Stimulated activated CD4-positive, alpha-beta T cell treated with anti-CD3 and anti-CD28 coated beads, Interleukin-15, amount 100 ng/mL, for 1 hour (primary cell): ENCODE measurements at places on chromosomes 2 and 18.

- DNase-seq = no peak
These were observed 53.1 kb upstream of the NOSTRIN start for GRCh38 chr2:168749297-168749696.

DNA sequence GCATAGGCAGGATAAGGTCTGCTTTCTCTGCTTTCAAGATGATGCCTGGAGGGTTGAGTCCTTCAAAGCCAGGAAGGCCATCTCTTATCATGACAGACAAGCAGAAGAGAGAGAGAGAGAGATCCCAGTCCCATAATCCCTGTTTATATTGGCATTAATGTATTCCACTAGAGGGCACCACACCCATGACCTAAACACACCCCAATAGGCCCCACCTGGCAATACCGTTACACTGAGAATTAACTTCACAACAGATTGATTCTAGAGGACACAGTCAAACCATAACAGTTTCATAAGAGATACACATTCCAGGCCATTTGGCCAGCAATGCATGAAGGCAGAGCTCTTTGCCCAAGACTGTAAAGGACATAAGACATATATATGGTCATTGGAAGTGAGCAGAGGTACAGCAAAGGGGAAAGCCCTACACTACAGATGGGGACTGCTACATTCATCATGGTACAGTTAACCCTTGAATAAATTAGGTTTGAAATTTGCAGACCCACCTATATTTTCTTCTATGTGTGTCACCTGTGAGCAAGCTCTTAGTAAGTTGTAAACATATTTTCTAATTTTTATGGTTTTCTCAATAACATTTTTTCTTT, 1516.1 kb downstream of the RPIA start:
- no peak for DNase-seq

GRCh38 chr2:77017355-77017745, 504.8 kb downstream of the LRRTM4 start:
- DNase-seq = no peak

- DNase-seq = no peak
These were observed 45.8 kb downstream of the HS6ST1 start for GRCh38 chr2:128272601-128273468.

DNA sequence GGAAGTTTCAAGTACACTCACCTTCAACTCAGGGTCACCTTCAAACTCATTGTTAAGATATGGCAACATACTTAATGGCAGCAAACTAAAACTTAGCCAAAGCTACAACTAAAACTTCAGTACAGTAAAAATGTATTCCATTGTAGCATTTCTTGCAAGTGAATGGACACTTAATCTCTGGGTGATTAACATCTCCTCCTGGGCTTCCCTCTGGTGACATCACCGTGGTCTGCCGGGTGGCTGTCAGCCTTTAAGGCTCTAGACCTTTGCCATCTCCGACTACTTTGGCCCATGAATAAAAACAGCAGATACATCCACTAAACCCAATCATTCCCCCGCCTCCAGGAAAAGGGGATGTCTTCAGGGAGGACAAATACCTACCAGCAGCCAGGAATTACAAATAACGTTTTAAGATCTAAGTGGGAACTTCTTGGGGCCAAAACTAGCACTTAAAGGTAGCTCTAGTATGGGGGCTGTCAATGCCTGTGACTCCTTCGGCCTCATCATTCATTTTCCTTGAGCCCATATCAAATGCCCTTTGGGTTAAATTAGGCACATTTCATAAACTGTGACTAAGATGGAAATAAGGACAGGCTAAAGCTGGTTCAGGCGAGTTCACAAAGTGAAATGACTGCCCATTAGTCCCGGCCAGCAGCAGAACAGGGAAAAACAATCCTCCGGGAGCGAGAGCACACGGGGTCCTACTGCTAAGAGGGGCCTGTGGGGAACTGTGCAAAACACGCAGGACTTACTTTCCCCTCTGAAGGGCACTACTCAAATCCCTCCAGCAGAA, 1.1 kb downstream of the TFCP2L1 start:
- no peak for DNase-seq

DNA sequence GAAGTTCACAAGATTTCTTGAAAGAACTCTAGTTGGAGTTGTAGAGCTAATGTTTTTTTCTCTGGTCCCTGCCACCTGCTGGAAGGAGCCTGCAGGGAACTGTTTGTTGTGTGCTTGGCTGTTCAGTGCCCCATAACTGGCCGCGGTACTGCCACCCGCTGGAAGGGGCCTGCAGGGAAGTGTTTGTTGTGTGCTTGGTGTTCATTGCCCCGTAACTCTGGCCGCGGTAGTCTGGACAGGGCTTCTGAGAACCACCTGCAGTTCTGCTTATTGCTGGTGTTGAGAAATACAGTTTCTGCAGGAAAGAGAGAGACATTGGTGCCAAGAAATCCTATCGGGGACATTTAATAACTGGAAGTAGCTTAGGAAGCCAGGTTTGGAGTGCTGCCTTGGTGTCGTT, 58.1 kb downstream of the AGAP1 start:
- DNase-seq = no peak

- DNase-seq = no peak
These were observed 116.2 kb downstream of the EML6 start for GRCh38 chr2:54839461-54840255.

DNA sequence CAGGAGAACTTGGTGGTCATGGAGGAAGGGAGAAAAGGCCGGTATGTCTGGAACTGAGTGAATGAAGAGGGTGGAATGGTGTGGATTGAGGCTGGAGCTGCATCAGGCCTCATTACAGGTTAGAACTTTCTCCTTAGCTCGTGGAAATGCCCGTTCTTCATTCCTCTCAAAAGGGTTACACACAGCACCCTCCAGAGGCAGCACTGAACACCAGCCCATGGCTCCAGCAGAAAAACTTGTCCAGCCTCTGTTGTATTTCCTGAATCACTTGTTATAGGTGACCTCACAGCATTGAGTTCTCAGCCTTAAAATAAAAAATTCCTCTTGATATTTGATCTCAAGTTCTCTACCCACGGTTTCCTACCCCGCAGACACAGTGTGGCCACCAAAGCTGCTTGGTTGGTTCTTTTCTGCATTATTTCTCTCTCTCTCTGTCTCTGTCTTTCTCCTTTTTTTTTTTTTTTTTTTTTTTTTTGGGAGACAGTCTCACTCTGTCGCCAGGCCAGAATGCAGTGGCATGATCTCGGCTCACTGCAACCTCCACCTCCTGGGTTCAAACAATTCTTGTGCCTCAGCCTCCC, 89.6 kb downstream of the ITGB1BP1 start:
- DNase-seq = no peak

- DNase-seq = no peak
These were observed 151.2 kb downstream of the ANTXR1 start for GRCh38 chr2:69164061-69164778.

GRCh38 chr2:111983478-111984212, 71.4 kb upstream of the TMEM87B start:
- DNase-seq = no peak

DNA sequence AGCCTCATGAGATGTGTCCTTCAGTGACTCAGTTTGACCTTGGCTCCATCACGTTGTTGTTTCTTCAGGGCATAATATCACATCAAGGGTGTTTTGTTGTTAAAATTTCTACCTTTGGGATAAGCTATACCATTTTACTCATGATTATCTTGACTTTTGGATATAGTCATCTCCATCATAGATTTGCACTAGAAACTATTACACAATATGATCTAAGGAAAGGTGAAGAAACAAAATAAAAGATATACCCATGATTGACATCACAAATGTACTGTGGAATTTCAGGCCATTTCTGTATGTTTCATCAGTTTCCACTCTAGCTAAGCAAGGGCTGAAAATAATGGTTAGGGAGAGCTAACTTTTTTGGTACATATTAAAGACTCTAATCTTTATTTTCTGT, 24.7 kb upstream of the FAM171B start:
- no peak for DNase-seq
